Glomerular endothelial cell (primary cell): ENCODE measurements at places on chromosomes 12 and 14. TPM values are rescaled to one million over a fixed set of nuclear protein-coding genes. Genes with fewer than 3 reads are reported as not detected.

DNA sequence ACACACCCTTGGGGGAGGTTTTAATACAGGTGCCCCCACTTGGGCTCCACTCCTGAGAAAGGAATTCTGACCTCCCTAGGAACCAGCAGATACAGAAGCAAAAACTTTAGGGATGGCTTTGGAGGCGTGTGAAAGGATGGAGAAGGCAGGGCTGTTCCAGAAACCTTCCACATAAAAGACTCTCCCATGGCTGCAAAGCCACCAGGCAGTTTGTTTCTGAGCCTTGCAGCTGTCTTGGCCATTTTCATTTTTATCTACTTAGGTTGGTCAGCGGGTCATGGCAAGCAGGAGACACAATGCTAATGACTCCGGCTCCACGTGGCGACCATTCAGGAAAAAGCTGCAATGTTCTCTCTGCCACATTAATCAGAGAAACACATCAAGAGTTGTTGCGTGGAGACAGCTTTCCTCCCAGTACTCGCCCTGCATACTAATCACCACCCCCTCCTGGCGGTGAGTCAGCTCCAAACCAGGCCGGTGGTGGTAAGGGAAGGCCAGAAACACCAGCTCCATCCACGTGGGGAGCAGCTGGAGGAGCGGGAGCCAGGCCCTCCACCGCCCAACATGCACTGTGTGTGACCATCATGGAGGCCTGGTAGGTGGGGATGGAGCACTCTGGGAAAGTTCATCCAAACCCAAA is 30.9 kb upstream of the IRF2BPL start:
- peak; percentile 89 for DNase-seq

Gene ZNF891
- total RNA-seq, result 0.39 and 1.7 TPM in 2 replicates

GRCh38 chr14:39673270-39673711 is 241.1 kb upstream of the FBXO33 start:
- DNase-seq, result no peak

Gene NTS
- not detected in 2 replicates for total RNA-seq

- DNase-seq, result no peak
Observed at GRCh38 chr12:108495054-108495453, 20.0 kb upstream of the FICD start.

DNA sequence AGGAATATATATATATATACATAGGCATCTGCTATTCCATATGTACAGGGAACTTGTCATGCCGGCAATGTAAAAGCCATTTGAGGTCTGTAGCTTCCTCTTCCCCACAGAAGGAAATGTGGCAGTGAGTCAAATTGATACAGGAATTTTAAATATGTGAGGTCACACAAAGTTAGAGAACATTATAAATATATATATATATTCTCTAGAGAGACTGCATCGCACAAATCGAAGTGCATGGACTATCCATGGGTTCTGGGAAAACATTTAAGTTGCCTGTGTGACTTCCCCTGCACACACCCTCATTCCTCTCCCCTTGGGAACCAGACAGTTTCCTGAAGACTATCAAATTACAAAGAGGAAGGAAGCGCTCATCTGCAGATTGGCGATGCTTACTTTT is 100.9 kb upstream of the CCDC91 start:
- DNase-seq, result no peak

Gene KRT3
- 0.18 TPM in 1 of 2 replicates, not detected in the other for total RNA-seq

DNA sequence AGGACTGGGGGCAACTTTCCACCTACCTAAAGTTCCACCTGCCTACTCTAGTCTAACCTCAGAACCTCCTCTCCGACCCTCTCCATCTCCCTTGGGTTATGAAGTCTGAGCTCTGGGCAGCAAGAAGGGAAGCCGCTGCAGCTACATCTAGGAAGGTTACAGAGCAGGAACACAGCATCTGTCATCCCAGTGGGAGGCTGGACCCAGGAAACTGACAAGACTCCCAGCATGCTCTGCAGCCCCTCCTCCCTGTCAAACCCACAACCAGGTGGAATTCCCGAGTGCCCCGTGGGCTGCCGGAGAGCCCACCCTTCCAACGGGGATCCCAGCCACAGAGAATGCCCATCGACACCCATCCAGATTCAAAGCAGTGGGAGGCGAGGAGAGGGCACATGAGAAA is 2.1 kb downstream of the TESC start:
- DNase-seq, result no peak

DNA sequence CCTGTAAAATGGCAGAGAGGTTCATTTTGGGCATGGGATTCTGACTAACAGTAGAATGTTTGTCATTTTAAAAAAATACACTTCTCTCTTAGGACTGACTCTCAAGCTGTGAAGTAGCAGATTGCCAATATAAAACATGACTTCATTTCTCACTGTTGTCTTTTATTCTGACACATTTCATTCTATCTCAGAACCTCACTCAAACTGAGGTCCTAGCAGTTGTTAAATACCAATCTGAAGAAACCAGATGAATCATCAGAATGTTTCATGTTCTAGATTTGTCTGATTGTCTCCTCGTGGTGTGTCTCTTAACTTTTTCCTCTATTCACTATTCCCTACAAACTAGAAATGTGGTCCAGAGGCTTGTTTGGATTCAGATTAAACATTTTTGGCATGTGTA is 276.5 kb upstream of the NPAS3 start:
- DNase-seq, result no peak

Gene GNB3
- 0.39 and 2.3 TPM in 2 replicates for total RNA-seq

DNA sequence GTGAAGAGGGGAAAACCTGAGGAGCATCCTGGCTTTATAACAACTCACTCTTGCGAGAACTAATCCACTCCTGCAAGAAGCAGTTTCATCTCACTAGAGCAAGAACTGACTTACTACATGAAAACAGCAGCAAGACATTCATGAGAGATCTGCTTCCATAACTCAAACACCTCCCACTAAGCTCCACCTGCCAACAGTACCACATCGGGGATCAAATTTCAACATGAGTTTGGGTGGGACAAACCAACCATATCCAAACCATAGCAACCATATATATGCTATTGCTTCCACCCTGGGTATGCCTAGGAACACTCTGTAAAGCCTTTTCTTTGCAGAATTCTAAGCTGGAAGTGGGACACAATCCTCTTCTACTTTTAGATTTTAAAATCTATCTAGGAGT is 13.9 kb upstream of the AVPR1A start:
- DNase-seq, result no peak

Gene ANO2
- 13.0 and 32.4 TPM in 2 replicates for total RNA-seq

DNA sequence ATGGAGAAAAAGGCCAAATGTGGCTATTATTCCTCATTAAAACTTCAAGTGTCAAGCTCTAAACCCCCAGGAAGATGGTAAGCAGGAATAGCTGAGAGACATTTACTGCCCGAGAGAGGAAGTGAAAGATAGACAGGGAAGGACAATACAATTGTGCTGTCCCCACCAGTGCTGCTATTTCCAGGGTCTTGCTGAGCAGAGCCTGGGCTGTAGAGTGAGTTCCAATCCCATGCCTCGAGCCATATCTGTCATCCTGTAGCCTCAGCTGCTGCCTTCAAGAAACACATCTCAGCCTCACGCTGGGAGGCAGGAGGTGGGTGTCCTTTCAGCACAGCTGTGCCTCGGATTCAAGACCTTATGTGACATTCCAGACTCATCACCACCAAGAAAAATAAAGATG is 114.0 kb downstream of the RPAP3 start:
- DNase-seq, result no peak

GRCh38 chr14:61564618-61565091 is 130.7 kb upstream of the HIF1A start:
- no peak for DNase-seq

Gene ATF7IP
- total RNA-seq, result 34.1 and 41.8 TPM in 2 replicates

Gene PDE3A
- total RNA-seq, result 2.0 and 9.9 TPM in 2 replicates

Gene LYZ
- not detected in 2 replicates for total RNA-seq

DNA sequence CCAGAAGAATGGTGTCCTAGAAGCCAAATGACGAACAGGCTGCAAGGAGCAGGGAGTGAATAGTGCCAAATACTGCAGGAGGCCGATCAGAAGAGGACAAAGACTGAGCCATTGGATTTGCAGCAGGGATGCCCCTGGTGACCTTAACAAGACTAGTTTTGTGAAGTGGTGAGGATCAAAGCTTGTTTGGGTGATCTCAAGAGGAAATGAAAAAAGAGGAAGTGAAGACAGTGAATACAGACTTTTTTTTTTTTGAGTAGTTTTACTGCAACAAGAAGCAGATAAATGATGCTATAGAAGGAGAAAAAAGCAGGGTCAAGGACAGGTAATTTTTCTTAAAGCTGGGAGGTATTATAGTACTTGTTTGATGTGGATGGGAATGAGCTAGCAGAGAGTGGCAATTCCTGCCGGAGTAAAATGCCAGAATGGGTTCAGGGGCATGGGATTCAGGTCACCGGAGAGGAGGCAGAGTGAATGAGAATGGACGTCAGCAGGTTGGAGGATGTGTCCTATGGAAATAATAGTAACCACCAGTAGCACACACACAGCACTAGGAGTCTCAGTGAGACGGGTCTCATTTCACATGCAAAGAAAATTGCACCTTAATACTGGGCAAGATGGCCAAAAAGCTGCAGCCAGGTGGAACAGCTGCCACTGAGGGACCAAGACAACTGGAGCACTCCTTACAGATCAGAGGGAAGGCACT is 345.8 kb upstream of the CCDC196 start:
- DNase-seq, result no peak

- no peak for DNase-seq
Observed at GRCh38 chr14:76829650-76830421, 3.6 kb downstream of the LRRC74A start.
